ENCODE measurements at places on chromosomes 6 and 20.

GRCh38 chr20:51749674-51750036 is 18.5 kb downstream of the ATP9A start:
- no peak for DNase-seq

DNA sequence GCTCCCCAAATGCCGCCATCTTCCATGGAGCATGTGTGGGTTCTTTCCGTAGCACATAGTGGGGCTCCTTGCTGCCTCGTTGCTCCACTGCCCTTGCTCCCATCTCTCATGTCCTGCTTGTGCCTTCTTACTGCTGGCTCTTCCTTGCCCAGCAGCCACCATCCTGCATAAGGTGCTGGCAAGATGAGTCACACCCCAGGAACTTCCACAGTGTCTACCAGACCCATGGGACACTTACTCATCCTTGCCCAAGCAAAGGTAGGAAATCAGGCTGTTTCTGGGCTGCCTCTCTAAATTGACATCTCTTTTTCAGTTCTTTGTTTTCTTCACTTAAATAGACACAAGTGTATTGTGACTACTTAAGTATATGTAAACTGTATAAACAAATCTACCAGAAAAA is 39.4 kb upstream of the RGS17 start:
- DNase-seq = no peak

- no peak for DNase-seq
These were observed 31.4 kb upstream of the FUCA2 start for GRCh38 chr6:143542888-143543287.

GRCh38 chr6:24931718-24932691 is 3.8 kb downstream of the RIPOR2 start:
- peak; percentile 60 for DNase-seq

GRCh38 chr6:36104836-36105235 is 25.5 kb upstream of the MAPK13 start:
- DNase-seq = no peak

GRCh38 chr20:24962510-24962909 is 13.4 kb downstream of the CST7 start:
- no peak for DNase-seq

GRCh38 chr6:141451511-141452353 is 681.0 kb upstream of the GJE1 start:
- no peak for DNase-seq

GRCh38 chr6:85390105-85390728 is 59.7 kb upstream of the NT5E start:
- DNase-seq = no peak

- DNase-seq = no peak
These were observed 70.3 kb upstream of the DSP start for GRCh38 chr6:7471171-7471570.

DNA sequence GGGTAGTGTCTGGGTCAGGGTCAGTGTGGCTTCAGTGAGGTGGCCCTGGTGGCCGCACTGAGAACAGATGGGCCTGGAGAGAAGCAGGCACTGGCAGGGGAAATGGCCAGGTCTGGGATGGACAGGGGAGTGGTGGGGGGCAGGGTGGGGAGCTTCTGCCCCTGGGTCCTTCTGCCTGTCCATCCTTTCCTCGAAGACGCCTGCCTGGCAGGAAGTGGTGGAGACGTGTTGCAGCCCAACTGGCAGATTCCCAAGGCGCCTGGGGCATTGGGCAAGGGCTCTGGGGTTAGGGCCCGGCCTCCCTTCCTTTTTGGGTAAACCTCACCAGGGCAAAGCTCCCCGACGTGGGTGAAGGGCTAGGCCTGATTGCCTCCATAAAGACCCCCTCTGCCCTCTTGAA is 10.4 kb downstream of the SRC start:
- no peak for DNase-seq

- DNase-seq = no peak
These were observed 72.8 kb upstream of the PMEPA1 start for GRCh38 chr20:57782631-57783041.

- DNase-seq = peak; percentile 42
These were observed 278.6 kb downstream of the TBC1D32 start for GRCh38 chr6:121055572-121056163.

GRCh38 chr6:41045664-41046063 is 3.4 kb downstream of the TSPO2 start:
- no peak for DNase-seq

GRCh38 chr6:98833307-98834059 is 891 bp upstream of the POU3F2 start:
- DNase-seq = peak; percentile 24

DNA sequence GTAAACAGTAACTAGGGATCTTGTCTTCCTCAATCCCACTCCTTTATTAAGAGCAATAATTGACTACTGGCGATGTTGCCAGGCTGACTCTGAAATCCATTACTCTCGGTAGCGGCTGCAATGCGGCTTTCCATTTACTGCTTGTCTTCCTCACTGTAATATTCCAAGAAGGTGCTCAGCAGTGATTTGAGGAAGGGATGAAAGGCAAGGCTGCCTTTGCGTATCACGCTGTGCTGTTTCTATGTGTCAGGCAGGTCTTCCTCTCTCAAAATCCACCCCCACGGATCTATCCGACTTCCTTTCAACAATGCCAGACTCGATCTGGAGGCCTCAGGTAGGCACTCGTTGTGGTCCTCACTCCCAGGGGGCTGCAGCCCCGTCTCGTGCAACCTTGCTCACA is 261.4 kb upstream of the CDH4 start:
- no peak for DNase-seq

- no peak for DNase-seq
These were observed 1.6 kb downstream of the UTRN start for GRCh38 chr6:144286503-144287393.

DNA sequence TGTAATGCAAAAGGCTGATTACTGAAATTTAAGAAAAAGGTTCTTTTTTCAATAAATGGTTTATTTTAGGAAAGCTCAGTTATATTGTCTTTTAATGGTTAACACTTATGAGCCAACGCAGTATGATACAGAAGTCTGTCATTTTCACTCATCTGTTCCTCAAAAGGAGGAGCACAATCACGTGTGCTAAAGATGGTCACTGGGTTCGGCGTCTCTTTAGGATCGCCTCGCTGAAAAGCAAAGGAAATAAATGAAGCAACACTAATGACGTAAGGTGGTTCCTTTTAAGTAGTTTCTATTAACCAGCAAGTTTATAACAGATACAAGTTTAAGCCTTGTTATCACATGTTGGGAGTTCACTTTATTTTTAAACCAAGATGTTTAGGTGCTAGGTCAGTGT is 125.7 kb downstream of the MAP3K4 start:
- peak; percentile 17 for DNase-seq

DNA sequence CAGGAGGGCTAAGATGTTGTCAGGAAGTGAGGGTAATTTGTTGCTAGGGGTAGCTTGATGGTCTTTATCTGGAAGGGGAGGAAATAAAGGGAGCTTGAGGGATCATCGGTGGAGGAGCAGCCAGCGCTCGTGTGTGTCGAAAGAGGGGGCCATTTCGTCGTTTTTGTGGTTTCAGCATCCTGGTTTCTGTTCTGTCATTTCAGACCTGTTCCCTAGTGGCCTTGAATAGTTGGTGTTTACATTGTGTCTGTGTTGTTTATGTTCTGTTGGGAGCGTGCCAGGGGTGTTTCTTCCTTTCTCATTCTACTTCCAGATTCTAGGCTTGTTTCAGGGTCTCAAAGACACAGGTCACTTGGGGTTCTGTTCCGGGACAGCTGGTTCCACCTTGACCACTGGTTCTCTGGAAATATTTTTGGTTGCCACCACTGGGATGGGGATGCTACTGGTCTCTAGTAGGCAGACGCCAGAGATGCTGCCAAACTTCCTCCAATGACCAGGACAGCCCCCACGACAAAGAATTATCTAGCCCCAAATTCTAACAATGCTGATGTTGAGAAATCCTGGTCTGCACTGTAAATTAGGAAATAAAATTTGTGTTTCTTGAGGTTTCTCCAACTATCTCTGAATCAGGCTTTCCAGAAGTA is 113.9 kb upstream of the NAA20 start:
- DNase-seq = peak; percentile 44

DNA sequence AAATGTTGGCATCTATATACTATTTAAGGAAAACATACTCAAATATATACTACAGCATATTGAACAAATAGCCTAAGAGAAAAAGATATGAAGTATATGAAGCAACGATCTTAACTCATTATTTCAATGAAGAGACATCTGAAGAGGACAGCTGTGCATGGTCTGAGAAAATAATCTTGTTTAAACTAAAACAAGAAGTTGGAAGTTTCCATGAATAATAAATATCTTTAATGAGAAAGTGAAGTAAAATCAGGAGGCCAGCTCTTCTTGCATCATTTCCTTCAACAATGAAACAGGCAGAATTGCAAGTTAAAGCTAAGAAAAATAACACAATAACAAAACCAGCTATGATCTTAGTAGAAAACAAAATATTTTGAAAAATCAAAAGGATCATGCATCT is 1265.4 kb upstream of the MAP3K7 start:
- no peak for DNase-seq

- DNase-seq = no peak
These were observed 79.4 kb downstream of the JAG1 start for GRCh38 chr20:10594296-10594868.

DNA sequence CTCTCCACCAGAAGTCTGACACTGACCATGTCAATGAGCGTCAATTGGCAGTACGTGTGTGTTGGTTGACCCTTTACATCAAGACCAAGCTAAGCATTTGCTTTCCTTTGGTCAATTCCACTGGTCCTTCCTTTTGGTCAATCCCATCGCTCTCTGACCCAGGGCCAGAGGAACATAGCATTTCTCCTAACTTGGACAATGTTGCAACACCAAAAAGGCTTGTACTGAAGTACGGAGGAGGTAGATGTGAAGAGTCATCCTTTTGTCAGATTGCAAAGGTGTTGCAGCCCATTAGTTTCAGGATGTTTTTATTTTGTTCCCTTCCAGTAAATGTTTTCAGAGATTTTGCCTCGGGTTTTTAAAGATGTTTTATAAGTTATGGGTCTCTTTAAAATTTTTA is 24.6 kb downstream of the EDN1 start:
- no peak for DNase-seq

DNA sequence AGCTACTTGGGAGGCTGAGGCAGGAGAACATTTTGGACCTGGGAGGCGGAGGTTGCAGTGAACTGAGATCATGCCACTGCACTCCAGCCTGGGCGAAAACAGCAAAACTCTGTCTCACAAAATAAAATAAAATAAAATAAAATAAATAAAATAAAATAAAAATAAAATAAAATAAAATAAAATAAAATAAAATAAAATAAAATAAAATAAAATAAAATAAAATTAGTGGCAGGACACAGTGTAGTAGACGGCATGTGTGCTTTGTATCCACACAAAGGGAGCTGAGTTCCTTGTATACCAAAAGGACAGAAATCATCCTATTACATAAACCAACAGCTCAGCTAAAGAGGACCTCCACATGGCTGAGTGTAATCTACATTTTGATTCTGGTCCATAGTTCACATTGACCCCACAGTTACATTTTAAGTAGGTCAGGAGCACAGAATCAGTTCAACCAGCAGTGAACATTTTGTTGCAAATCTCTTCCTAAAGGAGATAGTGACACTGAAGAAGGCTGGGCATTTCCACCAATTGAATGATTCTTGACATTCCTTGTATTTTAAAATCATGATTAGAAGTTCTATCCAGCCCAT is 91.7 kb upstream of the MAP7 start:
- DNase-seq = no peak

GRCh38 chr6:37867756-37868446 is 48.4 kb downstream of the ZFAND3 start:
- DNase-seq = no peak

DNA sequence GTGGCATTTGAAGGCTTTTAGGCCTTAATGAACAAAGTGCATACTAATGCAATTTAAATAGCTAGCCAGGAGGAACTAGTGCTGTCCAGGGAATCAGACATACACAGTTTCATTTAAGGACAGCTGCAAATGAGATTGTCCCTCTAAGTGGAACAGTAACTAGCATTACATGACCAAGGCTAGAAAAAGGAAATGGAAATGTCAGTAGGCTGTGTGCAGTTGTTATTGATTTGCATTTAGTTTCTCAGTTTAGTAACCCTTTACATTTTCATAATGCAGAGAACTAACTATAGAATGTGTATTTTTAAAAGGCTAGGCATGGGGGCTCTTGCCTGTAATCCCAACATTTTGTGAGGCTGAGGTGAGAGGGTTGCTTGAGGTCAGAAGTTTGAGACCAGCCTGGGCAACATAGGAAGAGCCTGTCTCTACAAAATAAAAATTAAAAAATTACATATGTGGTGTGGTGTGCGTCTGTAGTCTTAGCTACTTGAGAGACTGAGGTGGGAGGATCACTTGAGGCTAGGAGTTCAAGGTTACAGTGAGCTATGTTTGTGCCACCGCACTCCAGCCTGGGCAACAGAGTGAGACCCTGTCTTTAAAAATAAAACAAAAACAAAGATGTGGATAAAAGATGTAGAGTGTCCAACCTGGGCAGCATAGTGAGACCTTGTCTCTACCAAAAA is 468.0 kb downstream of the UTRN start:
- DNase-seq = no peak

DNA sequence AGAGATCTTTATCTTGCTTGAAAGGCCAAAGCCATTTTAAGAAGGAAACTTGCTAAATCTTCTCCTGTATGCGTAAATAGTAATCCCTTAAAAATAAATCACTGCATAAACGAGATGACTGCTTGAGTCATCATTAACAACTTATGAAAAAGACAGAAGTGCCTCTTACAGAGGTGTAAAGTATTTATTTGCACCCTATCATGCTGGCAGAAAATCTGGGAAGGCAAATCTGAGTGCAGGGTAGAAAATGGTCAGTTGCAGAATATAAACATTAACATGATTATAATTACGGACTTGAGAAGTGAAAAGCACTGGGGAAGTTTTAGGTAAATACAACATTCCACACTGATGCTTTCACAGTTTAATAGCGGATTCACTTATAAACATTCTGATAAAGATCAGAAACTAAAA is 67.5 kb upstream of the FBXO30 start:
- no peak for DNase-seq

GRCh38 chr6:24539416-24539815 is 44.6 kb downstream of the ALDH5A1 start:
- no peak for DNase-seq

DNA sequence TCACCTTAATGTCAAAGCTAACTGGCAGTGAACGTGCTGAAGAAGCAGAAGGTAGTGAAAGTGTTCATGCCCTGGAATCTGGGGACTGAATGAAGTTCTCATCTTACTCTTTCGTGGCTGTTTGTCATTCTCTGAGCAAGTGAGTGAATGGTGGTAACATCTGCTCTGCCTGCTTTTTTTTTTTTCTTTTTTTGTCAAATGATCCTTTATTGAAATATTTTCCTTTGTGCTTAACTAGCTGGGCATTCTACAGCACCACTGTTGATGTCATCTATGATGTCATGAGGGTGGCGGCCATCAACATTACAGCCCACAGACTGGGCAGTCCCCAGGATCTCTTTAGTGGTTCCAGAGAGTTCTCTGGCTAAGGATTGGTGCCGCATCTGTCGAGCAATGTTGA is 65.2 kb downstream of the RIN2 start:
- no peak for DNase-seq

- no peak for DNase-seq
These were observed 184.4 kb downstream of the MEI4 start for GRCh38 chr6:77837034-77837784.

GRCh38 chr6:112591329-112591728 is 244.2 kb downstream of the RFPL4B start:
- no peak for DNase-seq
